ENCODE measurements at places on chromosomes 6 and 20.

DNA sequence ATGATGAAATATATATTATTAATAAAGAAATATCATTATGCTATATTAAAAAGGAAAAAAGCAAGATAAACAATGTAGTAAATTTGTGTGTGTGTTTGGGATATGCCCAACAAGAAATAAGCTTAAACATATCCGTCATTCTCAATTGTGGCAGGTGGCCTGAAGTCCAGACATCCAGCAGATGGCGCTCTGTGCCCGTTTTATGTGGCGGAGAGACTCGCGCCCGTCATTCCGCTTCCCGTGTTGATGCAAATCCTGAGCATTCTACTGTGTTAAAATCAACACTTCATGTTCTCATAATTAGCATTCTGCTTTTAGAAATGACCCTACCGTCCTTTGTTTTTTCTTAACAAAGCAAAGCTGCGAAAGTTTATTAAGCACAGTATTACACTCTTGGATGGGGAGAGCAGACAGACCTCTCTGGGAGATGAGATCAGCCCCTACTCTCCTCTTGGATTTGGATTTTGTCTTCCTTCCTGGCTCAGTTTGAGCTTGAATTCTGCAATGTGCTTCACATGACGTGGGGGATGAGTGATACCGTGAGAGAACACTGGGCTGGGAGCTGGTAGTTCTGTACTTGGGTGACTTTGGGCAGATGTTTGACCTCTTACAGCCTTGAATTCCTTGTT is 125.8 kb downstream of the MCHR2 start:
- DNase-seq, result peak; percentile 74

DNA sequence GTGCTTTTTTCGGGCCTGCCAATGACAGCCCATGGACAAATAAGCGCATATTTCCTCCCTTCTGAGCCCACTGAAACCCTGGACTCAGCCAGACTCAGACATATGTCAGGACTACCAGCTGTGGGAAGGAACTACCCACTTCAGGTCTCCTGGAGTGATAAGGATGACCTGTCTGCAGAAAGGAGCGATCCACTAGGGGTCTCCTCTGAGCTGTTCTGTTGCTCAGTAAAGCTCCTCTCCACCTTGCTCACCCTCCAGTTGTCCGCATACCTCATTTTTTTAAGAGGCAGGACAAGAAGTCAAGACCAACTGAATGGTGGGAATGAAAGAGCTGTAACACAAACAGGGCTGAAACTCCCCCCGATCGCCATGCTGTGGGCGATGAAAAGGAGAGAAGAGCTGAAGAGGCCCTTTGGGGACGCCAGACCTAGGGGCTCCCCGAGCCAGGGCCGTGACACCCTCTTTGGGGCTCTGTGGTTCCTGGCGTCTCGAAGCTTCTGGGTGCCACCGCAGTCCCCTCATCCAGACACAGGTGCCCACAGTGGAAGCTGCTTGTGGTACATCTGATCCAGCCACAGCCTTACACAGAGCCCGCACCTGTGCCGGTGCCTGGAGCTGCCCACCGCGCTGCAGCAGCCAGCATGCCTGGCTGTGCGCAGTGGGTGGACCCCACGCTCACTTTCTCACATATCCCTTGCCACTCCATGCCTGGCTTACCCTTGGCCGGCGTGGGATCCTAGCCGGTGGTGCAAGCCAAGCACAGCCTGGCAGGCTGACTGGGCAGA is 68.8 kb downstream of the EYS start:
- DNase-seq, result peak; percentile 9

DNA sequence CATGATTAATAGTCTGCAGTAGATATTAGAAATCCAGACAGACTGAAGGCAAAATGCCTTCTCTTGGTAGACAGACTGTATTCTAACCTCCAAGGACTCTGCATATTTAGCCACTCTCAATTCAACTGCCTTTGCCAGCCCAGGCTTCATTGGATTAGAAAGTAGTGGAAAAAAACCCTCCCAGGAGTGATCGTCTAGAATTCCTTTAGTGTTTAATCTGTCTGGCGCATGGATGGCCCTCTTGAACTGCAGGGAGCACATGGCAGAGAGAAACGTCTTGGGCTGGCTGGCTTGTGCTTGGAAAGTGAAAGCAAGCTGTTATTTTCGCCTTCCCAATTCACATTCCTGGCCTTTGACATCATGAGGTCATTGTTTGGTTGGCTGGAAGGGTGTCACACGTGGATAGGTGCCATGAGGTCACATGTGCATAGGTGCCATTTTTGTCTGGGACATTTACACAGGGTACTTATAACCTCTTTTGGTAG is 30.9 kb upstream of the NEDD9 start:
- DNase-seq, result no peak

DNA sequence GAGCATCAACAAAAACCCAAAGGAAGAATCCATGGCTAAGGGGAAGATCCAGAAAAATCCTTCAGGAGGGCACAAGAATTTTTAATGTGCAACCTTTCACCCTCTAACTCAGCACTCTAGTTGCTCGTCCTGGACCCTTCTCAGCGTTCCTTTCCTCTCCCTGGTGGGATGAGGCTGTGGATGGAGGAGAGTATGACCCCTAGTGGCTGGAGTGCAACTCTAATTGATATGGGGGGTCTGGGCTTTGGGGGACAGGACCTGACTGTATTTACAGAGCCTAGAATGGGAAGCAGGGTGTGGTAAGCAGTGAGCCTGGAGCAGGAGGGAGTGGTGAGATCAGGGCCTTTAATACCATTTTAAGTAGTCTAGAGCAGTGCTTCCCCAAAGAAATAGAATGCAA is 83.9 kb upstream of the CEP85L start:
- peak; percentile 42 for DNase-seq

GRCh38 chr6:52407467-52407866 is 12.7 kb upstream of the EFHC1 start:
- DNase-seq, result peak; percentile 38

- DNase-seq, result no peak
Observed at GRCh38 chr20:25690427-25690826, 6.2 kb downstream of the ZNF337 start.

GRCh38 chr20:35199740-35200139 is 26.8 kb upstream of the MMP24 start:
- DNase-seq, result no peak

- no peak for DNase-seq
Observed at GRCh38 chr6:165086814-165087213, 222.6 kb downstream of the C6orf118 start.

- no peak for DNase-seq
Observed at GRCh38 chr6:105273589-105273988, 93.8 kb upstream of the POPDC3 start.

DNA sequence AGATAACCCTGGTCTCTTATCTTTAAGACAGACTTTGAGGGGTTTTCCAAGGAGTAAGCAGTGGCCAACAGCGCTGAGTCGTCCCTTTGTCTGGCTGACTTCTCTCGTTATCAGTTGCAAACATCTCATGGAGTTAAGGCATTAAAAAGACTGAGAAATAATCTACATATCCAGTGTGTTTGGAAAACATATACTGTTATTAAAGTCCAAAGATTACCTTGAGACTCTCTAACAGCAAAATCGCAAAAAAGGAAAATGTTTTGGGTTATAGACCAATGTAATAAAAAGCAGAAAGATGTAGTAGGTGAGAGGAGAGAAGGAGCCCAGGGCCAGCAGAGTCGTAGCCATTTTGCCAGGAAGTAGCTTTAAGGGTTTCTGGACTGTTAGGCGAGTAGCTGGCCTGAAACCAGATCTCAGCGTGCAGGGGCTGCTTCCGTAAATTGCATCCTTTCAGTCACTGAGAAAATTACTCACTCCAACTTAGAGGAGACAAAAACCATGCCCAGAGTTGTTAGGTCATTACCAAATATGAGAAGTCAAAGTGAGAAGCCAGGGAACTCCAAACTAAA is 24.6 kb downstream of the MYLK4 start:
- peak; percentile 34 for DNase-seq

DNA sequence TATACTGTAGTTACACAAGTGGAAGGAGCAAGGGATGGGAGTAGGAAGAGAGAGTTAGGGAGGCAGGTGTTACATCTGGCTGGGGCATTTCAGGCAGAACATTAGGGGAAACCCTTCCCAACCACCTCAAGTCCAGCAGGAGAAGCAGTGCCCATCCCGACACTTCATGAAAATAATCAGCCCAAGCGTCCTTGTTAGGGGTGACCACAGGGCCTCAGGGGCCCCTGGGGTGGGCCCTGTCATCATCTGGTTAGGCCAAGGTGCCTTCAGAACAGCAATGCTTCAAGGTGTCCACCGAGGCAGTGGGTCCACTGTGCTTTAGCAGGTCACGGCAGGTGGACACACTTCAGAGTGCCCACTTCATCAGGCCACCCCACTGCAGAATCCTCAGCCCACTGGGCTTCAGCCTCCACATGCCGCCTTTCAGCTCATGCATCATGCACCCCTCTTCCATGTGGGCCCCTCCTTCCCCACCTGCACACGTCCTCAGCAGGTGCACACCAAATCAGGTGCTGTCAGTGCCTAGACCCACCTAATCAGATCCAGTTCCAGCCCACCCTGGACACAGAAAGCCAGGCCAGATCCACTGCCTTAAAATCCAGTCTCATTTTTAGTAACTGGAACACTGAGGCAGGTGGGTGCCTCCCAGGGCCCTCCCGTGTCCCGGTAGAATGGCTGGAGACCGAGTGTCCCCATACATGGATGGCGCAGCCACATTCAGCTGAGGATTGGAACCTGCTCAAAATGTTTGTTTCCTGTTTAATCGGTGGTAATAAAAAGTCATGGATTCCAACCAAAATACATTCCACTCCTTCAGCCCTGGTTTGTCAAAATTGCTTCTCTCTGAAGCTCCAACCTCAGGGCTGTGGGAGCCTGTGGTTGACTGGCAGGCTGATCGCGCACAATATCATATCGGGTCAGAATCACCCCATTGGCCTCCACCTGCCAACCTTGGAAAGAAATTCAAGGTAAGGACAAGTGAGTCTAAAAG is 99.5 kb downstream of the ANKRD60 start:
- DNase-seq, result no peak

GRCh38 chr6:110063594-110064263 is 85.6 kb downstream of the GPR6 start:
- DNase-seq, result no peak

DNA sequence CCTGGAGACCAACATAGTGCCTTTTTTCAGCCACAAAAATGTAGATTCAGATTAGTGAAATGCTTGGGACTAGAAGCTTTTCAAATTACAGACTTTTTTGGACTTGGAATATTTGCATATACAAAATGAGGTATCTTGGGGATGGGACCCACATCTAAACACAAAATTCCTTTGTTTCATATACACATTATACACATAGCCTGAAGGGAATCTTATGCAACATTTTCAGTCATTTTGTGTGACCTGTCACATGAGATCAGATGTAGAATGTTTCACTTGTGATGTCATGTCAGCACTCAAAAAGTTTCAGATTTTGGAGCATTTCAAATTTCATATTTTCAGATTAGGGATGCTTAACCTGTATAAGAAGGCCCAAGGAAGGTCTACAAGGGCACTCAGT is 44.5 kb upstream of the ALDH8A1 start:
- DNase-seq, result no peak

DNA sequence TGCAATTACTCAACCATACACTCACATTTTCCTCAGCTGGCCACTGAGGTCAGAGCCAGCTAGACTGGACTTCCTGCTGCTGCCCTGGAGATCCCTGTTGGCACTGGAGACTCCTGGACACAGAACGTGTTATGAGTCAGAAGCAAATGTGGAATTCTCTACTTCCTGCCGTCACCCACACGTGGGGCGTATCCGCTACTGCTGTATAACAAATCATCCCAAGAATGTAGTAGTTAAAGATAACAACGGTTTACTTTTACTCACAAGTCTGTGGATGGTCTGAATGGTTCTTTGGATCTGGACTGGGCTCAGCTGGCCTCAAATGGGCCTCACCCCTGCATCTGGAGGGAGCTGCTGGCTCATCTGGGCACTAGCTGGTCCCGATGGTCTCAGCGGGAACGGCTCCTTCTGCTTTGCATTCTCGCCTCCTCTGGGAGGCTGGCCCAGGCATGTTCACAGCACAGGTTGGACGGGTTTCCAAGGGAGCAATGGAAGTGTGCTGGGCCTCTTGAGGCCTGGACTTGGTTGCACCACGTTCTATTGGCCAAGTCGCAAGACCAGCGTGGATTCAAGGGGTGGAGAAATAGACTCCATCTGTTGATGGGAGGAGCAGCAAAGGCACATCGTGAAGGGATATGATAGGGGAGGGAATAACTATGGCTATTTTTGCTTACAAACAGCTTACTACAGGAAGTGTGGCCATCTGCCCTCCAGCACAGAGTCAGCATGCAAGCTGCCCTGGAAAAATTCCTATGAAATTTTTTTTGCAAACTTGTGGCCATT is 118.5 kb downstream of the SNX5 start:
- DNase-seq, result no peak

DNA sequence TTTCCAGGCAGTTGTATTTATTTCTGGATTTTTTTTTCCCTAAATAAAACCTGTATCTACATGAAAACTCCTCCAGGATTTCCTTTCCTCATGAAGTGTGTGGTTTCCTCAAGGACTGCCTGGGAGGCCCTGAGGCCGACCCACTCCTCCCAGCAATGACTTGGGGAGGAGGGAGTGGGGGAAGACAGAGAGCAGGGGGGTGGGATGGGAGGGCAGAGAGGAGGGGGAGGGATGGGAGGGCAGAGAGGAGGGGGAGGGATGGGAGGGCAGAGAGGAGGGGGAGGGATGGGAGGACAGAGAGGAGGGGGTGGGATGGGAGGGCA is 161.8 kb upstream of the AGPAT4 start:
- DNase-seq, result no peak

GRCh38 chr6:169960886-169961611 is 209.6 kb downstream of the ERMARD start:
- no peak for DNase-seq

- no peak for DNase-seq
Observed at GRCh38 chr20:20489648-20490341, 121.9 kb downstream of the INSM1 start.

GRCh38 chr6:21856456-21856825 is 262.9 kb downstream of the SOX4 start:
- DNase-seq, result no peak

- no peak for DNase-seq
Observed at GRCh38 chr6:41560431-41561192, 14.4 kb downstream of the FOXP4 start.

- DNase-seq, result no peak
Observed at GRCh38 chr20:7596541-7596940, 343.7 kb downstream of the HAO1 start.

- no peak for DNase-seq
Observed at GRCh38 chr6:87687296-87687695, 14.7 kb downstream of the AKIRIN2 start.

- DNase-seq, result no peak
Observed at GRCh38 chr6:36323062-36323461, 13.6 kb downstream of the BNIP5 start.

GRCh38 chr6:71224011-71224410 is 64.6 kb upstream of the OGFRL1 start:
- no peak for DNase-seq

- no peak for DNase-seq
Observed at GRCh38 chr6:118750143-118750542, 98.8 kb upstream of the CEP85L start.

DNA sequence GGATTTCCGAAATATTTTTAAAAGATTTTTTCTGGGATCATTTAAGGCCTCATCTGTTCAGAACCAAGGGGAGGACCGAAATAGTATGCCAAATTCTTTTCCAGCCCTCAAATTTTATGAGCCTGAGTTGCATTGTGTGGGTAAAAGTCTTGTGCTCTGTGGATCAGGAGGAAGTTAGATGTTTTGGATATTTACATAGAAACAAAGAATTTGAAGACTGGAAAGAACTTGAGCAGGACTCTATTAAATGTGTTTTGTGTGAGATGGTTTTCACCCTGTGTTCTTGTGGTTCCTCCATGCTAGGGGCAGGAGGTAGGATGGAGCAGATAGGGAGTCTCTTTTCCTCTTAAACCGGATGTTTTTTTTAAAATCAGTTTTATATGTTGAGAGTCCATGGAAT is 329.1 kb downstream of the LAMA2 start:
- DNase-seq, result no peak
